ENCODE measurements at places on chromosomes 2 and 18. TPM values are rescaled to one million over a fixed set of nuclear protein-coding genes. Genes with fewer than 3 reads are reported as not detected.

GRCh38 chr2:184203661-184204060 lies 394.7 kb upstream of the ZNF804A start:
- DNase-seq = no peak

GRCh38 chr18:6004683-6005082 lies 109.4 kb upstream of the TMEM200C start:
- DNase-seq = no peak

DNA sequence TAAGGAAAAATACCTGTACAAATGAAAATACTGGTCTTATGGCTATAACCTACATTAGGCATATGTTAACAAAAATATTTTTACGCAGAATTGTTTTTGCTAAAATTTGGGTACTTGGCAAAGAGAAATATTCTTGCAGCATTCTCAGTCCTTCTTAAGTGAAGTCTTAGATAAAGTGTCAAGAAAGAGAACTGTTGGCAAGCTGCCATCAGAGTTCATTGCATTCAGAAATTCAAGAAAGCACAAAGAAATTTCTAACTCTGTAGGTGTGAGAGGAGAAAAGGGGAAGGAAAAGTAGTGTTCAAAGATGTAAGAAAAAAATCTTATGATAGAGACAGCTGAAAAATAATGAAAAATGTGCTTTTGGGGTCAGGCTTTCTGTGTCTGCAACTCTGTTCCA lies 86.7 kb downstream of the IRS1 start:
- DNase-seq = no peak

DNA sequence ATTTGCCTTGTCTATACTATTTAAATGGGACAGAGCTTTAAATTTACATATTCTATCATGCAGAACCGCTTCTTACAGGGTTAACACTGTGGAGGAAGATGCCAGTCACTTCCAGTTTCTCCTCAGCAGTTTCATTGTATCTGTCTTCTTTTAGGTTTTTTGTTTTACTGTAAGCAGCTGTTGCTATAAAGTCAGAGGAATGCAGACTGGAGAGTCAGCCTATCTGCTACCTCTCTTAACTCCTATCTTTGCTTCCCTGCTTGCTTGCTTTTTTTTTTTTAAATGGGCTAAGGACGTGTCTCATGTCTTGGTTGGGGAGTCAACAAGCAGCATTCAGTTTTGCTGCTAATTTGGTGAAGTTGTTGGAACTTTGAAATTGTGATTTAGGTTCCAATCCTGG lies 8.9 kb downstream of the EPC2 start:
- DNase-seq = no peak

DNA sequence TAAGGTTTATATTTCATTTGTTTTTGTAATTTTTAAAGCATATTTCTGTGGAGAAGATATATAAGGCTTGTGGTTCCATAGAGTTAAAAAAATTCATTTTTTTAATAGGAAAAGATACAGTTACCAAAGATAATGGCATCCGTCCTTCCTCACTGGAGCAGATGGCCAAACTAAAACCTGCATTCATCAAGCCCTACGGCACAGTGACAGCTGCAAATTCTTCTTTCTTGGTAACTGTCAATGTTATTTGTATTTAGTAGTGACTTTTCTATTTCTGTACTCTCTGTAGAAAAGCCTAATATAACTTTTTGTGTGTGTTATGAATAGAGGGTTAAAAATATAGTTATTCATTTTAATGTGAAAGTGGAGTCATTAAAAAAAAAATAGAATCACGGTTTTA lies 35.1 kb downstream of the HADHB start:
- DNase-seq = no peak

- DNase-seq = no peak
Observed at GRCh38 chr2:30266051-30266621, 34.8 kb downstream of the LBH start.

- no peak for DNase-seq
Observed at GRCh38 chr2:28292491-28292890, 100.2 kb upstream of the FOSL2 start.

- DNase-seq = no peak
Observed at GRCh38 chr18:1708006-1708405, 803.3 kb downstream of the ADCYAP1 start.

The SCYGR4 gene
- total RNA-seq = not detected

The FZD7 gene
- 12.2 TPM for total RNA-seq

Data from left cardiac atrium (tissue), 4 donors.